NCI-H187 (cell line): ENCODE measurements at places on chromosomes 3 and 15.

DNA sequence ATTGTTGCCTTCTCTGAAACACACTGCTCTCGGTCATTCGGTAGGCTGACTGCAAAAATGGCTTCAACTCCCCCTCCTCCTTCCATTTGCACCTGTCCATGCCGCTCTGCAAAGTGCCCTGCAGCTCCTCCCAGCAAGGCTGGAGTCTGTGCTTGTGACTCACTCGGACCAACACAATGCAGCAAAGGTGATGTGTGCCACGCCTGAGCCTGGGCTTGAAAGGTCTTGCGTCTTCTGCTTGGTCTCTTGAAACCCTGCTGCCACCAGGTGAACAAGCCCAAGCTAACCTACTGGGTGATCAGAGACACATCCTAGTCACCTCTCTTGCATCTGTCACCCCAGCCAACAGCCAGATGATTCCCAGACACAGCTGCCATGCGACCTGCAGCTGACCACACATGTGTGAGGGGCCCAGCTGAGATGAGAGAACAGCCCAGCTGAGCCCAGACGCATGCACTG is 71.1 kb downstream of the MGLL start:
- DNase-seq, result peak; percentile 65

DNA sequence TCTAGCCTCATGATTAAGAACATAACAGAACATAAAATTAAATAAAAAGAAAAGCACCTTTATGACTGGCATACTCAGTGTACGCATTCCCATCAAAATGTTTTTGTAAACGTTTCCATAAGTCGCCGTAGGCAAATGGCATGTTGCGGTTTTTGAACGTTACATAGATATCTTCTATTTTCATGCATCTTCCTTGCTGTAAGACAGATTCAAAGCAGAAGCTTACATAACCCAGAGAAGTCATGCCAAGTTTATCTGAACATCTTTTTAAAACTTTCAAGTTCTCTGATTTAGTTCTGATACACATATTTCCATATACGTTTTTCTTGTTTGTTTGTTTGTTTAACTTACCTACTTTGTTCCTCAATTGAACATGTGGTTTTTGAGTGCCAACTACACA is 388.6 kb downstream of the GABRG3 start:
- no peak for DNase-seq

- DNase-seq, result no peak
These were observed 39.8 kb downstream of the SMARCC1 start for GRCh38 chr3:47741925-47742324.

GRCh38 chr3:45719655-45720487 is 30.7 kb downstream of the SACM1L start:
- DNase-seq, result no peak

GRCh38 chr3:38722781-38723568 is 73.5 kb upstream of the SCN5A start:
- DNase-seq, result no peak

DNA sequence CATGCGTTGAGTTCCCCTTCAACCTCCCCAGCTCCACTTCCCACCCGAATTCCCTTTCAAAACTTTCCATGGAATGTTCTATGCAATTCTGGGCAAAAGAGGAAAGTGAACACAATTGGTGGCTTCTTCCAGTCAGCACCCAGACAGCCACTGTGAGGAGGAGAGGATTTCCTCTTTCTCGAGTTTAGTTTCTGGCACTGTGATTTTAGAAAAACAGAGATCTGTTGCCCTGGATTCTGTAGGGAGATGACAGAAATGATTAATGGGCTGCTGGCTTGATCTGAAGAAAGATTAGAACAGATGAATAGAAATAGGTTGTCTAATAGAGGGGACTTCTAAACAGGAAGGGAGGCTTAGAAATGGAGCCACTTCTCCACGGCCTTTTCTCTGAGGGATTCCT is 172.0 kb downstream of the MCTP2 start:
- no peak for DNase-seq

DNA sequence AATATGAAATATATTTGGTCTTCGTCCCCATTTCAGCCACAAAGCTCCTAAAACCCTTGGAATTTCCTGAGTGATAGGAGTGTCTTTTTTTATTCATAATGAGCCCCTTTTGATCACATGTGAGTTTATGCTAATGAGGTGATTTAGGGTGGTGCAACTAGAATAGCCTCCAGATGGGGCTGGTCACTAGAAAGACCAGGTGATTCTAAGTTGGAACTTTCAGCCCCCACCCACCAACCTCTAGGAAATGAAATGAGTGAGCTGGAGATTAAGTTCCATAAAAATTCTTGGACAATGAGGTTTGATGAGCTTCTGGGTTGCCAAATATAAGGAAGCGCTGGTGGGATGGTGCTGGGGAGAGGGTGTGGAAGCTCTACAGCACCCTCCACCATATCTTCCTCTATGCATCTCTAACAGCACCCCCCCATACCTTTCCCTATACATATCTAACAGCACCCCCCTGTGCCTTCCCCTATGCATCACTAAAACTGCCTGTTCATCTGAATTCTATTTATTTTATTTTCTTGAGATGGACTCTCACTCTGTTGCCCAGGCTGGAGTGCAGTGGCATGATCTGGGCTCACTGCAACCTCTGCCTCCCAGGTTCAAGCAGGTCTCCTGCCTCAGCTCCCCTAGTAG is 2.1 kb upstream of the SMCO1 start:
- no peak for DNase-seq

GRCh38 chr3:49754536-49754935 is 30.8 kb upstream of the GMPPB start:
- DNase-seq, result no peak

DNA sequence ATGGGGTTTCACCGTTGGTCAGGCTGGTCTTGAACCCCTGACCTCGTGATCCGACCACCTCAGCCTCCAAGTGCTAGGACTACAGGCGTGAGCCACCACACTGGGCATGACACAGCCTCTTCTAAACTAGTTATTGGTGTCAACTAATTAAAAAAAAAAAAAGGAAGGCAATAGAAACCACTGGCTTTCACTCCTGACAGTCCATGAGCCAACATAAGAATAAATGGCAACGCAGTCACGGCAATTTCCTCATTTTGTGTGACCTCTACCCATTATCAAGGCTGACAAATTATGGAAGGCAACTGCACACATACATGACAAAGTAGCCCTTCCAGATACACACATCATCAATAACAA is 5.9 kb downstream of the ARHGEF3 start:
- DNase-seq, result no peak

DNA sequence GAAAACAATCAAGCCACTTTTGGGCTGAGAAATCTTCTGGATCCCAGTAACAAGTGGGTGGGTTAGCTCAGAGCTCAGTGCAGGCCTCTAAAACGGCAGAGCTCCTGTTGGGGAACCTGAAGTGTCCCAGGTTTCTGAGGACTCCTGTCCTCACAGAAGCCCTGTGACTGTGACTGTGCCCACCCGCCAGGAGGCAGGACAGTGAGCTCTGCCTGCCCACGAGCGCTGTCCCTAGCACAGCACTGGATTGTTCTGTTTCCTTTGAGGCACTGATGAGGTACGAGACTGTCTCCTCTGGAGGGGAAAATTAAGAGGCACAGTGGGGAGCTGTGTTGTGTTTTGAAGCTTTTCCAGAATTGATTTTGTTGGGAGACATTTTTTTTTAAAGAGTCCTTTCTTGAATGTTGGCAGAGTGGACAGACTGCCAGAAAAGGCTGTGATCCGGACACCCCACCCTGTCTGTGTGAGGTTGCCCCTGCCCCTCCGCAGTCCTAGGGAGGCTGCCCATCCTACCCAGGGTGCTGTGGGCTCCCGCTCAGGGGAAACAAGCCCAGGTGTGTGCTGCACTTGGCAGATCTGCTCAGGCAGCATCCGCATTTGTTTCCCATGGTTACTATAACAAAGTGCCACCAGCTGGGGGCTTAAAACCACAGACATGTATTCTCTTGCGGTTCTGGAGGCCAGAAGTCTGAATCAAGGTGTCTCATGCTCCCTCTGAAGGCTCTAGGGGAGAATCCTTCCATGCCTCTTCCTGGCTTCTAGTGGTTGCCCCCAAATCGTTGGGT is 66.6 kb upstream of the LARS2 start:
- DNase-seq, result no peak

DNA sequence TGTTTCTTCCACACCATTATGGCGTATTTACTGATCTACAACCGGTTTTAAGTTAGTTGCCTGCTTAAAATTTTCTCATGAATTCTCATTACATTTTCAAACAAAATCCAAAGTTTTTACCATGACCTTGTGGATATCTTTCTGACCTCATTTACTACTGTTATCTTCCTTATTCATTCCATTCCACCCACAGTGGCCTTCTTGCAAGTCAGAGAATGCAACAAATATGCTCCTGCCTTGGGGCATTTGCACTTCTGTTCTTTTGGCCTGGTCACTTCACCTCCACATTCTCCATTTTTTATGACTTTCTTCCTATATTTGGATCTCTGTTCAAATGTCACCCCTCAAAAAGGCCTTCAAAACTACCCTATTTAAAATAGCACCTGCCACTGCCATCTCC is 8.8 kb upstream of the SLC15A2 start:
- no peak for DNase-seq

GRCh38 chr15:42133886-42134502 is 22.4 kb downstream of the PLA2G4F start:
- peak; percentile 14 for DNase-seq

DNA sequence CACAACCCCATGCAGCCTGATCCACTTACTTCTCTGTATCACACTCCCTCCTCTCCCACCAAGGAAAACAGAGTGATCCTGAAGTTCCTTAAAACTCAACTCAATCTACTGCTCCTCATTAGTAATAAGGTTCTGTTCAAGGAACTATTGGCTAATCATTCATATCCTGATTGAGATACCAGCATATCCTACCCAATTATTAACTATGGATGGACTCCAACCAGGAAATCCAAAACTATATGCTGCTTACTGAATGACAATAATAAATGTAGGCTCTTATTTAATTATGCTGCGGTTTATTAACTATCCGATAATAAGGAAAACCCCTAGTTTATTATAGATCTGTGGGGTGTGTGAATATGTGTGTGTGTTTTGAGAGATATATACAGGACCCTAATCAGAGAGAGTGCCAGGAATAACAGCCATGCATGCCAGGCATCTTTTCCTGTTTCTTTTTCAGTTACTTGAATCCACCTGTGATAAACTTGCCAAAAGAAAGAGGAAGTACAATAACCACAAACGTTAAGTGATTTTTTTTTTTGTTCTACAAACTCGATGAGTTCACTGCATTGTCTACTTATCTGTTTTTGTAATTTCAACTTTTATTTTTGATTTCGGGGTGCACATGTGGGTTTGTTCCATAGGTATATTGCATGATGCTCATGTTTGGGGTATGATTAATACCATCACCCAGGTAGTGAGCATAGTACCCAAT is 1031.7 kb upstream of the CFAP20DC start:
- no peak for DNase-seq

DNA sequence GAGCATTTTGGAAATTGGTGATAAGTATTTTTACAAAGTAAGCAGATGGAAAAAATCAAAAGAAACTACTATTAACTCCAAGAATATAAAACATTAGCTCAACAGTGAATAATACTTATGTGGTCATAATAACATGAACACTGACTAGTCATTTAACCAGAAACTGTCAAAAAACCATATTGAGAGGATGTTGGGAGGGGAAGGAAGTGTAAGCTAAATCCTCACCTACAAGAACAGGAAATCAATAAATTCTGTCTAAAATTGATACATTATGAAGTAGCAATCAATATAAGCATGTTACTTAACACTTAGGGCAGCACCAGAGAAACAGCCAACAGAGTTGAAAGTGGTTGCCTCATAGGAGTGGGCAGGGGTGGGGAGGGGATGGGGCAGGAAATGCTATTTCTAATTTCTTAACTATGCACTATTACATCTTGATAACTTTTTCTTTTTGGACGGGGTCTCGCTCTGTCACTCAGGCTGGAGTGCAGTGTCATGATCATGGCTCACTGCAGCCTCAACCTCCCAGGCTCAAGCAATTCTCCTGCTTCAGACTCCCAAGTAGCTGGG is 41.7 kb downstream of the CCR3 start:
- DNase-seq, result no peak

- DNase-seq, result no peak
These were observed 97.2 kb upstream of the TMCO5A start for GRCh38 chr15:37837276-37837675.

DNA sequence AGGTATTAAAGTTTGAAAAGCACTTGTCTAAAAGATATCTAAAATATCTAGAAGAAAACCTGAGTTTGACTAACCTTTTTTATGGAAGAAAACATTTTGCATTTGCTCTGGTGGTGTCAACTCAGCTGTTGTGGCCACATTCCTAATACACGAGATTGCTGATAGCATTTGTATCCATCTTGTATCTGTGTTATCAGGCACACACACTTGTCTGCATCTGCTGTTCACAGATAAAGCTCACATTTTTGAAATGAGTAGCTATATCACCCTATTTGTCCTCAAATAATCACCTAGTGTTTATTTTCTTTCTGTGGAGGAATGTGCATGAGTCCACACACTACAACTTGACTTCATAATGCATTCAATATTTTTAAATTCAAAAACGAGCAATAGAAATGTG is 632.3 kb upstream of the NR2F2 start:
- DNase-seq, result no peak

DNA sequence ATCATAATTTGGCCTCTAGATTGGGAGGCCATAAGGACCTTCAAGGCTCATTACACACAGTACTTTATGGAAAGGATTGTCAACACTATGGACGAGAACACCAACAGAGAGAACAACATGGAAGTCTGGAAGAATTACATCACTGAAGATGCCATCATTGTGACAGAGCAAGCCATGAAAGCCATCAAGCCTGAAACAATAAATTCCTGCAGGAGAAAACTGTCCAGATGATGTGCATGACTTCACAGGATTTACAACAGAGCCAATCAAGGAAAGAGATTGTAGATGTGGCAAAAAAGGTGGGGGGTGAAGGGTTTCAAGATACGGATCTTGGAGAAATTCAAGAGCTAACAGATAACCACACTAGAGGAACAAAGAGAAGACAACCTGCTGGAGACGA is 15.9 kb downstream of the IL17RB start:
- DNase-seq, result no peak

GRCh38 chr3:130711565-130712324 is 34.9 kb downstream of the PIK3R4 start:
- DNase-seq, result no peak
